ENCODE measurements at places on chromosomes 4 and X. TPM values are rescaled to one million over a fixed set of nuclear protein-coding genes. Genes with fewer than 3 reads are reported as not detected.

Gene ABLIM2
- total RNA-seq, result 3.2 TPM

Gene VAMP7
- total RNA-seq, result 25.1 TPM

Gene NLRP2B
- not detected for total RNA-seq

Gene MAMLD1
- total RNA-seq, result 3.2 TPM

Gene DCAF4L1
- total RNA-seq, result 0.26 TPM

Gene MFAP3L
- total RNA-seq, result 7.6 TPM

Gene ATP11C
- 93.1 TPM for total RNA-seq

Gene BST1
- total RNA-seq, result 2.4 TPM

Gene ZNF141
- total RNA-seq, result 27.7 TPM

Gene LAGE3
- 30.4 TPM for total RNA-seq

GRCh38 chr4:146949559-146949958, 3.9 kb upstream of the TTC29 start:
- no peak overlapping the region for H3K4me3 ChIP-seq
- peaks cover 11% of the 10 kb centered on the region for H3K27me3 ChIP-seq
- no peaks in the 10 kb centered on the region for H3K36me3 ChIP-seq

GRCh38 chrX:79130857-79131256, 13.6 kb upstream of the GPR174 start:
- H3K27ac ChIP-seq, result no peak overlapping the region
- no peaks in the 10 kb centered on the region for H3K4me1 ChIP-seq
- DNase-seq, result no peak
- H3K36me3 ChIP-seq, result no peaks in the 10 kb centered on the region

DNA sequence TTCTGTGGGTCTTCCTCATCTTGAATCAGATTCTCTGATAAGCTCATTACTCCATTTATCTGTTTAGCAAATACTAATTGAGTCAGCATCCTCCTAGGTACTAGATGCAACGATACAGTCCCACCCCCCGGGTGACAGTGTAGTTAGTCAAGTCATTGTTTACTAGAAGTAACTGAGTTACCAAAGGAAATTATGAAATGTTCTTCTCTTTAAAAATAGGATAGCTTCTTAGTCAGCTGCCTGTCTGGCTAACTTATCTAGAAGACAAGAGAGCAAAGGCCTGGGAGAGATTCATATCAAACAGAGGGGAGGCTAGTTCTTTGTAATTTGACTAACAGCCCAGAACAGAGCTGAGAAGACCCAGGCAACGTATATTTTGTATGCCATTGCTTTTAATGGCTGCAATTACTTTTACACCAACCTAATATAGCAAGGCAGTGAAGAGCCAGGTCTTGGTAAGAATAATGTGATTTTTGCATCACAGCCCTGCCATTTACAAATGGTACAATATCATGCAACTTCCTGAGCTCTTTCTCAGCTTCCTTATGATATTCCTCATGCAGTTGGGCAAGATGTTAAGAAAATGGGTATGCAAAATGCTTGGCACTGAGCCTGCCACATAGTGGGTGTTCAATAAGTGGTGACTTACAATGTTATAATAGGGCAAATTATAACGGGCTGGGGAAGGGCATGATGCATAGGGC, 149.9 kb downstream of the CHIC2 start:
- no peak overlapping the region for H3K4me3 ChIP-seq
- H3K36me3 ChIP-seq, result no peaks in the 10 kb centered on the region
- no peak for DNase-seq
- no peaks in the 10 kb centered on the region for H3K4me1 ChIP-seq
- H3K27ac ChIP-seq, result no peak overlapping the region

DNA sequence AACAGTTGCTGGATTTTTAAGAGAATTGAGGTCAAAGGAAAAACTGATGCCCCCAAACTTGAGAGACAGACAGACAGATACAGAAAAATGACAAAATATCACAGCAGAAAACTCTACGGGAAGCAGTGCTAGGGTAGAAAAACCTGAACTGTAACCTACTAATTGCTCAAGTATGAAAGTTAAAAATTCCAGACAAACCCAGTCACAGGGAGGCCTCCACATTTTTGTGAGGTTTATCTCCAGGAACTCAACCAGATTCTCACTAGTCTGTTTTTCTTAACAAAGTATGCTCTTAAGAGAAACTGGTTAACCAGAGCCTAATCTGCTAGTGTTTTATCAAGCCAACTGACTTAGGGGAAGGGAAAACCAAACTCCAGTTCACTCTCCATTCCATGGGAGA, 19.9 kb upstream of the PPP3CA start:
- no peak overlapping the region for H3K27ac ChIP-seq
- H3K27me3 ChIP-seq, result no peaks in the 10 kb centered on the region

- H3K27me3 ChIP-seq, result no peaks in the 10 kb centered on the region
- H3K36me3 ChIP-seq, result no peaks in the 10 kb centered on the region
- H3K4me1 ChIP-seq, result no peaks in the 10 kb centered on the region
Observed at GRCh38 chr4:7652006-7652405, 217.3 kb upstream of the PSAPL1 start.

- no peaks in the 10 kb centered on the region for H3K4me1 ChIP-seq
- H3K36me3 ChIP-seq, result no peaks in the 10 kb centered on the region
- no peak overlapping the region for H3K27ac ChIP-seq
- DNase-seq, result no peak
- no peak overlapping the region for H3K4me3 ChIP-seq
- H3K27me3 ChIP-seq, result no peaks in the 10 kb centered on the region
Observed at GRCh38 chr4:39950861-39951481, 26.7 kb downstream of the PDS5A start.

DNA sequence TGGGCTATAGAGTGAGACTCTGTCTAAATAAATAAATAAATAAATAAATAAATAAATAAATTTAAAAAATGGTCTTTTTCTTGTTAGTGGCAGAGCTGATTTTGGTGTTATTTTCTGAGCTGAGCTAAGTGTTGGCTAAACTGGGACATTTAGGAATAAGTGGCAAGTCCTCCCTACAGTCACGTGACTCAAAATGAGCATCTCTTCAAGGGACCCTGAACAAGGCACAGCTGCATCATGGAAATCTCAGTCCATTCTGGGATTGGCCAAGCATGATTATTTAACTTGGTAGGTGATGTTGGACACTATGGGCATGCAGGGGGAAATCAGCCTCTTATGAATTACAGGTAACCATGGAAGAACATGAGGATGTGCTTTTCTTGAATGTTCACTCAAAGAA, 42.0 kb downstream of the HAND2 start:
- no peak overlapping the region for H3K4me3 ChIP-seq
- peaks cover 64% of the 10 kb centered on the region for H3K4me1 ChIP-seq
- no peaks in the 10 kb centered on the region for H3K27me3 ChIP-seq
- H3K36me3 ChIP-seq, result no peaks in the 10 kb centered on the region
- DNase-seq, result no peak
- no peak overlapping the region for H3K27ac ChIP-seq

DNA sequence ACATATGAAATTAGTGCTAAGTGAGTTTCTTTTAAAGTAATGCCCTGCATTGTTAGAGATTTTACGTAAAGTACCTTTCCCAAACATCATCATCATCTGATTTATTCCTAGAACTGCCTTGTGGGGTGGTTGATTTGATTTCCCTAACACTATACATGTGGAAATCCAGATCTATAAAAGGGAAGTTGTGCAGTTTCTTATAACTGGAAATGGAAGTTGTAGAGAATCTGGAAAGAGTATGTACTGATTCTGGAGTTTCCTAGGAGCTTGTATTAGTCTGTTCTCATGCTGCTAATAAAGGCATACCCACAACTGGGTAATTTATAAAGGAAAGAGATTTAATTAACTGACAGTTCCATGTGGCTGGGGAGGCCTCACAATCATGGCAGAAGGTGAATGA, 47.9 kb downstream of the BMP2K start:
- no peak overlapping the region for H3K4me3 ChIP-seq
- no peaks in the 10 kb centered on the region for H3K36me3 ChIP-seq
- H3K27ac ChIP-seq, result no peak overlapping the region
- no peaks in the 10 kb centered on the region for H3K27me3 ChIP-seq

GRCh38 chrX:41435708-41436107, 11.4 kb upstream of the NYX start:
- peak; percentile 23 for DNase-seq
- no peaks in the 10 kb centered on the region for H3K4me1 ChIP-seq
- H3K27ac ChIP-seq, result peak overlapping the region; percentile 47
- H3K36me3 ChIP-seq, result no peaks in the 10 kb centered on the region

GRCh38 chr4:81380437-81380836, 91.3 kb downstream of the RASGEF1B start:
- DNase-seq, result no peak
- H3K27ac ChIP-seq, result no peak overlapping the region
- H3K27me3 ChIP-seq, result no peaks in the 10 kb centered on the region
- H3K4me3 ChIP-seq, result no peak overlapping the region
- no peaks in the 10 kb centered on the region for H3K36me3 ChIP-seq
- H3K4me1 ChIP-seq, result no peaks in the 10 kb centered on the region

DNA sequence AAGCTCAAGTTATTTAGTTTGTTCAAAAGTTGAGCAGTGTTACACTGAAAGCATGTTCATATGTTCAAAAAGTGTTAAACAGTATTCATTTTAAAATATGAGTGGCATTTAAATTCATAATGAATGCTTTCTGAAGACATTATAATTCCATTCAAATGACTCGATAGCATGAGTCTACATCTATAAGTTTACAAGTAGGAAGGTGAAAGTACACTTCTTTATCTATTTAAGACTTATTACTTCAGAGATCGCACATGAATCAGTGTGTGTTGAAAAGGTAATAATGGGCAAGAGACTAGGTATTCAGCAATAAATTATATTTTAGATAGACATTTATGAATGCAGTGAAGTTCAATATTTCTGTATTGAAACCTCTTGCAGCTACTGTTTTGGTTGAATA, 456.1 kb downstream of the GRXCR1 start:
- H3K4me1 ChIP-seq, result no peaks in the 10 kb centered on the region
- no peaks in the 10 kb centered on the region for H3K27me3 ChIP-seq
- DNase-seq, result no peak
- H3K4me3 ChIP-seq, result no peak overlapping the region
- no peak overlapping the region for H3K27ac ChIP-seq

GRCh38 chrX:46582966-46583365, 9.4 kb downstream of the CHST7 start:
- H3K36me3 ChIP-seq, result no peaks in the 10 kb centered on the region
- H3K27ac ChIP-seq, result peak overlapping the region; percentile 39
- H3K27me3 ChIP-seq, result no peaks in the 10 kb centered on the region
- H3K4me3 ChIP-seq, result no peak overlapping the region
- DNase-seq, result peak; percentile 42

DNA sequence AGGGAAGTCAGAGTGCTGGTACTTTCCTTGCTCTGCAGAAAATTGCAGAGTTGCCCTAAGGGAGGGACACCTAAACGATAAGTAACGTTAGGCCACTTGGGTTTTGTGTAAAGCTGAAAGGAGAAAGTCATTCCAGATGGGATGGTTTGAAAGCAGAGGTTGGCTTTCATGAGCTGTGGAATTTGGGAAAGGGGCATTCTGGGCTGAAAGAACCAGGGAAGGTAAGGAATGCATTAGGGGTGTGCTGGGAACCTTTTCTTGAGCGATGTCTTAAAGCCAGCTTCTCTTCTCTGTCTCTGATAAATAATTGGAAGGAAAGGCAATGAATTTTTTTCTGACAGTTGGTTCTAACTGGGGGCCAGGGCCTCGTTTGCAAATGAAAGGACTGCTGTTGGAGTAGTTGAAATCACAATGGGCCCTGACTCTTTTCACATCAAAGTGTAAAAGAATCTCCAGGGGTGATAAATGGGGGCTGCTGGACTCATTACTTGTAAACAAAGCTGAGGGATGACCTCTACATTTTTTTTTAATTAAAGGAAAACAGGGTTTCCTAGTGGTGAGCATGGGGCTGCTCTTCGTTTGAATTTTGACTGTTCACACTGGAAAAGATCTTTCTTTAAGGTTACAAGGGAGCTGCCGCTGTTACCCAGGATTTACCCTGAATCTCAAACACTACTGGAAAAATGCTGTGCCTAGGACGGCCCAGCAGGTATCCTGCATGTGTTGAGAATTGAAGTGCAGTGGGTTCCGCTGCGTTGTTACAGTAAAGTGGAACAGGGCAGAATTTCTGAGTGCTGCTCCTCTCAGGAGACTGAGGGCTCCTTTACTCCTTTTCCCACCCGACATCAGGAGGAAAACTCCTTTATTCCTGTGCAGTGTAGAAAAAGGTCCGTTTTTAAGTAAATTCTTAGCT, 25.0 kb downstream of the AFF1 start:
- no peaks in the 10 kb centered on the region for H3K27me3 ChIP-seq
- H3K4me3 ChIP-seq, result peak overlapping the region; percentile 2

GRCh38 chr4:156763511-156763910, 208.1 kb downstream of the PDGFC start:
- no peak overlapping the region for H3K4me3 ChIP-seq
- peak overlapping the region; percentile 63 for H3K27ac ChIP-seq
- H3K4me1 ChIP-seq, result peaks cover 36% of the 10 kb centered on the region
- H3K36me3 ChIP-seq, result peaks cover 10% of the 10 kb centered on the region
- peak; percentile 94 for DNase-seq

DNA sequence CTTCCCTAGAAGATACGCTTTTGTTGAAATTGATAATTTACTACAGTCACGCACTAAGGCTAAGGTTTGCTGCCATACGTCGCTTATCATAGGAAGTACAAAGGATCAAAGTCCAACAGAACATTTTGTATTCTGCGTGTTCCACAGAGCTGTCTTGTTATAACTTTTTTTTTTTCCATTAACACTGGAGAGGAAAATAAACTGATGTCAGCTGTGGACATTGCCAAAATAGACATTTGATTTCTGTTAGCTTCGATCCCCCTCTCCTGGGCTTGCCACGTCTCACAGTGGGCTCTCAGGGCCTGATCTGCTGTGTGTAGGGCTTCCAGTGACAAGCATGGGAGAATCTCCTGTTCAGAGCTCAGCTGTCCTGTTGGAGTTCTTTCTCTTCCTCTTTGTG, 93.3 kb downstream of the SPATA18 start:
- no peaks in the 10 kb centered on the region for H3K36me3 ChIP-seq
- no peak overlapping the region for H3K4me3 ChIP-seq
- DNase-seq, result no peak
- no peaks in the 10 kb centered on the region for H3K4me1 ChIP-seq

- H3K4me1 ChIP-seq, result no peaks in the 10 kb centered on the region
- no peaks in the 10 kb centered on the region for H3K36me3 ChIP-seq
- H3K4me3 ChIP-seq, result no peak overlapping the region
- H3K27ac ChIP-seq, result no peak overlapping the region
- peaks cover 24% of the 10 kb centered on the region for H3K27me3 ChIP-seq
- no peak for DNase-seq
Observed at GRCh38 chrX:28581522-28581921, 5.7 kb upstream of the IL1RAPL1 start.

- no peaks in the 10 kb centered on the region for H3K27me3 ChIP-seq
- no peak overlapping the region for H3K27ac ChIP-seq
- H3K4me1 ChIP-seq, result no peaks in the 10 kb centered on the region
- H3K4me3 ChIP-seq, result no peak overlapping the region
Observed at GRCh38 chrX:9581771-9582385, 117.0 kb downstream of the TBL1X start.

- no peaks in the 10 kb centered on the region for H3K27me3 ChIP-seq
- no peak overlapping the region for H3K4me3 ChIP-seq
- no peaks in the 10 kb centered on the region for H3K36me3 ChIP-seq
- peaks cover 17% of the 10 kb centered on the region for H3K4me1 ChIP-seq
- no peak for DNase-seq
Observed at GRCh38 chrX:124239324-124239723, 93.1 kb upstream of the TEX13D start.
